ENCODE measurements at places on chromosomes 12 and 14. TPM values are rescaled to one million over a fixed set of nuclear protein-coding genes. Genes with fewer than 3 reads are reported as not detected.
A peak's percentile ranks its signal among the peaks of the same experiment; 100 is the strongest.

DNA sequence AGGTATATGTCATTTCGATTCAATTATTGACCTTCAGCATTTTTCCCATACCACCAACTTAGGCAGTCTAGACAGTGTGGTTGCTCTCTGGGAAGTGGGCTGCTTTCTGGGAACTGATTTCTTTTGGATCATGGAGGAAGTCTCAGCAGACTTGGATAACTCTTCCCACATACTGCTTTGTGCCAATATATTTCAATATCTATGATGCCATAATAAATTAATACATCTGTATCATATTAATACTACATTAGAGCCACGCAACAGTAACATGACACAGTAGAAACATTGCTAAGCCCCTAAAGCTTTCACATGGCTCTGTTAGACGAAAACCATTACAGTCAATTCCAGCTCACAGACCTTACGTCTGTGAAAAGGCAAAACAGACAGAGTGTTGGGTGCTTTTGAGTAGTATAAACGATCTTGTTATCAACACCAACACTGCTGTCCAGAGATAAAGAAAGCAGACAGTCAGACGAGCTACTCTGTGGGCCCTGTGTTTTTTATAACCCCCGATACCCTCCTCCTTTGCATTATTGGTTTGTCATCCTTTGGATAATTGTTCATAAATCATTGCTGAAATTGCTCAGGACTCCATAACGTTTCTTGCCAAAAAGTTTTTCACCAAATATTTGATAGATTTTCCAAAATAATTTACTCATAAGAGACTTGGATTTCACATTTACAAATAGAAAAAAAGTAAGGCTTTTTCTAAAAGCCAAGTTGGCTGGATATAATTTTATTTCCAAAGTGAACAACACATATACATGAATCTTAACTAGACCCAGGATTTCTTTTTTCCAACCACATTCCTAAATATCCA lies 439.7 kb downstream of the ADAMTS20 start:
- no peaks in the 10 kb centered on the region for H3K27me3 ChIP-seq
- H3K27ac ChIP-seq = no peak overlapping the region
- no peak for DNase-seq
- H3K4me3 ChIP-seq = no peak overlapping the region

DNA sequence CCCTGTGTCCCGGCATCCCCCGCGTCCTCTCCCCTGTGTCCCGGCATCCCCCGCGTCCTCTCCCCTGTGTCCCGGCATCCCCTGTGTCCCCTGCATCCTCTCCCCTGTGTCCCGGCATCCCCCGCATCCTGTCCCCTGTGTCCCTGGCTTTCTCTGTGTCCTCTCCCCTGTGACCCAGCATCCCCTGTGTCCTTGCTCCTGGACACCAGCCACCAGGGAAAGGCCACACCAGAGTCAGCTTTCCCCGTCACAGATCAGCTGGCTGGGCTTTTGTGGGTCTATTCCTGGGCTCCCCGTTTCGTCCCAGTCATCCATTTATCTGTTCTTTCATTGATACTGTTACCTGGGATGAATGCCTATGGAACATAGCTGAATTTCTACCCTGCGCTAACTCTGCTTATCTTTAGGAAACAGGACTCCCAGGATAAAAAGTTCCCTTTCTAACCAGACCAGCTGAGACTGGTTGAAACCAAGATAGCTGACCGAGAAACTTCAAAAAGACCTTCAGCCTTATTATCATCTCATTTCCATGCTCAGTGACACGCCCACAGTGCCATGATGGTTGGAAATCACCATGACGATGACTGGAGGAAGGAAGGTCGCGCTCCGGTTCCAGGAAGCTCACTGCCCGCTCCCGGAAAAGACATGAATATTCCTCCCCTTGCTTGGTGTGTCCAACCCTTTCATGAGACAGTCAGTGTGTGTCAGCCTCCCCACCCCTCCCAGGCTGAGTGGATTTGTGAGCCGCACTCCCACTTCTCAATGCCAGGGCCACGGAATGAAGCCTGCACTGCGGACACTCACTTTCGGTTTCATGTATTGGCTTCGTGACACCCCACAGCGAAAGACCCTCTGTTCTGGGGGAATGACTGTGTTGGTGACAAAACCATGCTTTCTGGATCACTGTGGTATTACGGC lies 276.4 kb upstream of the SFSWAP start:
- no peaks in the 10 kb centered on the region for H3K36me3 ChIP-seq
- H3K4me3 ChIP-seq = no peak overlapping the region
- DNase-seq = no peak
- H3K4me1 ChIP-seq = no peaks in the 10 kb centered on the region

DNA sequence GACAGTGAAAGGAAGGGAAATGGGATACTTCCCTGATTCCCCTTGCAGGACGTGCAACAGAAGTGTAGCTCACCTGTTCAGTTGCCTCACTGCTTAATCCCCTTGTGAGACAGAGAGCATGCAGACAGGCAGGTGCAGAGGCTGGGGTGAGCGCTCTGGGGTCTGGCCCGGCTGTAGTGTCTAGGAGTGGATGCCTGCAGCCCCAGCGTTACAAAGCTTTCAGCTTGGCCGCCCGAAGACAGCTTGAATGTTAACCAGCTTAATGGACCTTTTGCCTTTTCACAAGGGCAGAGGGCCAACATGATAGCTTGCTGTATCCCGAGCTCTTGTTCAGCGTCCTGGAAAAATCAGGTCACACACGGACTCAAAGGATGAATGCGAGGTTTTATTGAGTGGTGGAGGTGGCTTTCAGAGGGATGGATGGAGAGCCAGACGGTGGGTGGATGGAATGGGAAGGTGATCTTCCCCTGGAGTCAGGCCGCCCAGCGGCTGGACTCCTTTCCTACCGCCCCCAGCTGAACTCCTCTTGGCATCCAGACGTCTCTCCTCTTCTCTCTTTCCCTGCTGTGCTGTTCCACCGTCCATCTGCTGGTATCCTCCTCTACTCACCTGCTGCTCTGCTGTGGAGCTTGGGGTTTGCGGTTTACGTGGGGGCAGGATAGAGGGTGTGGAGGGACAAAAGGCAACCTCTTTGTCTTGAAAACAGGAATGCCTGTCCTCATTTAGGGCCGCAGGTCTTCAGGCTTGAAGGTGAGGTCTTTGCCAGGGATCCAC lies 86.2 kb upstream of the RESF1 start:
- H3K36me3 ChIP-seq = no peaks in the 10 kb centered on the region
- H3K27ac ChIP-seq = no peak overlapping the region
- no peaks in the 10 kb centered on the region for H3K4me1 ChIP-seq
- H3K4me3 ChIP-seq = no peak overlapping the region

Gene GLS2
- 2.9 TPM for total RNA-seq

GRCh38 chr14:96631621-96632362 lies 129.6 kb downstream of the PAPOLA start:
- H3K4me3 ChIP-seq = no peak overlapping the region
- H3K27me3 ChIP-seq = peaks cover 23% of the 10 kb centered on the region
- no peak for DNase-seq
- H3K36me3 ChIP-seq = no peaks in the 10 kb centered on the region
- no peaks in the 10 kb centered on the region for H3K4me1 ChIP-seq

DNA sequence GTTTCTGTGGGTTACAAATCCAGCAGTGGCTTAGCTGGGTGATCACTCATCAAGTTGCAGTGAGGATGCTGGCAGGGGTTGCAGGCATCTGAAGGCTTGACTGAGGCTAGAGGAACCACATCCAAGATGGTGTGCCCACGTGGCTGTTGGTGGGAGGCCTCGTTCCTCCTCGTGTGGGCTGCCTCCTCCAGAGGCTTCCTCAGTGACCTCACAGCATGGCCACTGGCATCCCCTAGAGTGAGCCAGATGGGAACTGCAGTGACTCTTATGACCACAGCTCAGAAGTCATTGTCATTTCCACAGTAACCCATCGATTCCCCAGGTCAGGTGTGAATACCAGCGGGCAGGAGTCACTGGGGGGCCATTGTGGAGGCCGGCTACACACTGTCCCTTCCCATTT lies 17.8 kb downstream of the AACS start:
- peaks cover 13% of the 10 kb centered on the region for H3K4me1 ChIP-seq
- H3K4me3 ChIP-seq = no peak overlapping the region
- no peaks in the 10 kb centered on the region for H3K36me3 ChIP-seq
- H3K27ac ChIP-seq = no peak overlapping the region

Gene GYS2
- not detected for total RNA-seq

DNA sequence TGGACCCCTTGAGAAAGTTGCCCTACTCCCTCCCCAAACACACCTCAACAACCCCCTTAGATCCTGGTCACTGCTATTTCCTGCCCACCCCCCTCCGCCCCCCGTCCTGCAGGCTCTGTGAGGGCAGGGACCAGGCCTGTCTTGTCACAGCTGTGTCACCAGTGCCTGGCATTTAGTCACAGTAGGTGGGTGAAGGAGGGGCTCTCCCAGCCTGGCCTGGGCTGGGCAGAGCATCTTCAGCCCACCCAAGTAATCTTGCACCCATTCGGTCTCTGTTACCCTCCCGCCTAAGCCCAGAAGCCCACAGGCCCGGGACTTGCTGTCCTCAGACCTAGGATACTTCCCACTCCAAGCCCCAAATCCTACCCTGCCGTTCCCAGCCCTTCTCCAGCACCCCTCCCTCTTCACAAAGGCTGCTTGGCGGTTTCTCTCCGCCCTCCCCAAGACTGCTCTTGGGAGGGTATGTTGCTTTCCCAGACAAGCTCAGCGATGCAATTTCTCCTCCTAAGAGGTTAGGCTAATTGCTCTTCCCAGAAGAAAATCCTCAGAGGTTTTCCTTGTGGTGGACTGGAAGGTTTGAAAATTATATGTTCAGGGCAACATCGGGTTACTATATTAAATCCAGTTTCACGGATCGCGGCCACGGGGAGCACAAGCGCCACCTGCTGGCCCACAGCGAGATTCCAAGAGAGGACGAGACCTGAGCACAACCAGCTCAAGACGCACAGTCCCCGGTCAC lies 50.8 kb upstream of the ZFP36L1 start:
- H3K4me3 ChIP-seq = no peak overlapping the region
- H3K27me3 ChIP-seq = no peaks in the 10 kb centered on the region
- no peak overlapping the region for H3K27ac ChIP-seq

Gene E2F7
- total RNA-seq = 9.8 TPM

- H3K36me3 ChIP-seq = no peaks in the 10 kb centered on the region
- no peak overlapping the region for H3K27ac ChIP-seq
- peaks cover 76% of the 10 kb centered on the region for H3K27me3 ChIP-seq
- no peak overlapping the region for H3K4me3 ChIP-seq
- no peak for DNase-seq
Measured at GRCh38 chr12:108447168-108447832, 67.8 kb upstream of the FICD start.

GRCh38 chr12:11886339-11886738 lies 184.4 kb upstream of the BCL2L14 start:
- peak overlapping the region; percentile 99 for H3K27ac ChIP-seq
- no peaks in the 10 kb centered on the region for H3K27me3 ChIP-seq
- peaks cover 22% of the 10 kb centered on the region for H3K36me3 ChIP-seq

DNA sequence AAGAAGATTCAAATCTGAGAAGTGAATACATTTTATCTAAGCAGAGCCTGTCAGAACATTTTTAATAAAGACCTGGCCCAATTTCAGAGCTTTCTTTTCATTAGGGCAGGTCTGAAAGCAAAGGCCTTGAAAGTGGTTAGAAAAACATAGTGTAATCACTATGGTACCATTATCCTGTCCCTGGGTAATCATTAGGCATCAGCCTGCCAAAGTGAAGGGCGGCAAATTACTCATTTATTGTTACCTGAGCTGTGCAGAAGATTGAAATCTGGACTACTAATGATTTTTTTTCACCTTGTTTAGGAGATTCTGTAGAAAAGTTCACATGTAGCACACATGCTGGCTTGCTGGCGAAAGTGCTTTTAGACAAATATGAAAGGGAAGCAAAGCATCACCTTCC lies 92.6 kb upstream of the PRKD1 start:
- no peaks in the 10 kb centered on the region for H3K36me3 ChIP-seq
- H3K27ac ChIP-seq = no peak overlapping the region
- DNase-seq = no peak
- no peaks in the 10 kb centered on the region for H3K4me1 ChIP-seq
- H3K27me3 ChIP-seq = no peaks in the 10 kb centered on the region
- no peak overlapping the region for H3K4me3 ChIP-seq

DNA sequence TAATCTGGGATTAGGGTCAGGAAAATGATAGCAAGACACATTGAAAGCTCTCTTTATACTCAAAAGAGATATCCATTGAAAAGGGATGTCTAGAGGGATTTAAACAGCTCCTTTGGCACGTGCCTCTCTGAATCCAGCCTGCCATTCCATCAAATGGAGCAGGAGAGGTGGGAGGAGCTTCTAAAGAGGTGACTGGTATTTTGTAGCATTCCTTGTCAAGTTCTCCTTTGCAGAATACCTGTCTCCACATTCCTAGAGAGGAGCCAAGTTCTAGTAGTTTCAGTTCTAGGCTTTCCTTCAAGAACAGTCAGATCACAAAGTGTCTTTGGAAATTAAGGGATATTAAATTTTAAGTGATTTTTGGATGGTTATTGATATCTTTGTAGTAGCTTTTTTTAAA lies 25.4 kb upstream of the PLEKHD1 start:
- no peak overlapping the region for H3K4me3 ChIP-seq
- no peaks in the 10 kb centered on the region for H3K27me3 ChIP-seq
- no peak for DNase-seq
- peaks cover 14% of the 10 kb centered on the region for H3K36me3 ChIP-seq
- no peaks in the 10 kb centered on the region for H3K4me1 ChIP-seq

GRCh38 chr14:104476437-104476836 lies 103.1 kb upstream of the C14orf180 start:
- H3K27ac ChIP-seq = no peak overlapping the region
- H3K4me1 ChIP-seq = no peaks in the 10 kb centered on the region
- no peaks in the 10 kb centered on the region for H3K36me3 ChIP-seq
- H3K4me3 ChIP-seq = no peak overlapping the region

DNA sequence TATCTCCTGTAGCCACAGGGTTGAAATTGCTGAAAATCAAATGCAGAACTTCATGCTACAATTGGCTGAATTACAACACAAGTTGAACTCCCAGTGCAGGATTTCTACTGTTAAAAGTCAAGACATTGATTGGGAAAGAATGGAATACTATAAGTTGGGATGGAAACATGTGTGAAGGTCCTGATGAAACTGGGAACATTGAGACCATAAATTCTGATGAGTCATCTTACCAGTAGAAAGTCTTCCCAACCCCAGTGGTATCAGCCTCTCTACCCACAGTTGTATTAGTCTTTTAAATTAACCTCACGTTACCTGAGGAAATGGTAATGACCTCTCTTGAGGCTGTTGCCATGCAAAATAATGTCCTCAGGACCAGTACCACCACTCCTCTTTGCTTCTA lies 27.4 kb upstream of the DYRK2 start:
- no peak for DNase-seq
- no peak overlapping the region for H3K4me3 ChIP-seq
- no peak overlapping the region for H3K27ac ChIP-seq
- H3K36me3 ChIP-seq = no peaks in the 10 kb centered on the region
- no peaks in the 10 kb centered on the region for H3K4me1 ChIP-seq

DNA sequence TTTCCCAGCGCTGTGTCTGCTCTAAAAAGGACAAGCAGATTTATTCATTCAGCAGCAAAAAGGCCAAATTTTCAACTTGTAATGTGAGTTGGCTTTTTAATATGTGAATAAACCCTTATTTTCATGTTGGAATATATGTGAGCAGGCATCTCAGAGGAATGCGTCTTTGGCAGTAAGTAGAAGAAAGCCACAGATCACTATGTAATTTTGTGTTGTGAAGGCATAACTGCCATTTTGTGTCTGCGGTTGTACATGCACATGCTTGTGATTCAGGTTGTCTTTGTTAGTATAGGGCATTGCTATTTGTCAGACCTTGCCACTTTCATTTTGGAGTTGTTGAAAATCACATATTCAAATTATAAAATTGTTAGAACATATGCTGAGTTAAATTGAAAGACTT lies 398.8 kb upstream of the RGS6 start:
- peaks cover 14% of the 10 kb centered on the region for H3K36me3 ChIP-seq
- no peak for DNase-seq
- H3K4me1 ChIP-seq = no peaks in the 10 kb centered on the region
- H3K27ac ChIP-seq = no peak overlapping the region
- no peak overlapping the region for H3K4me3 ChIP-seq
